ENCODE measurements at places on chromosomes 7 and 10.

DNA sequence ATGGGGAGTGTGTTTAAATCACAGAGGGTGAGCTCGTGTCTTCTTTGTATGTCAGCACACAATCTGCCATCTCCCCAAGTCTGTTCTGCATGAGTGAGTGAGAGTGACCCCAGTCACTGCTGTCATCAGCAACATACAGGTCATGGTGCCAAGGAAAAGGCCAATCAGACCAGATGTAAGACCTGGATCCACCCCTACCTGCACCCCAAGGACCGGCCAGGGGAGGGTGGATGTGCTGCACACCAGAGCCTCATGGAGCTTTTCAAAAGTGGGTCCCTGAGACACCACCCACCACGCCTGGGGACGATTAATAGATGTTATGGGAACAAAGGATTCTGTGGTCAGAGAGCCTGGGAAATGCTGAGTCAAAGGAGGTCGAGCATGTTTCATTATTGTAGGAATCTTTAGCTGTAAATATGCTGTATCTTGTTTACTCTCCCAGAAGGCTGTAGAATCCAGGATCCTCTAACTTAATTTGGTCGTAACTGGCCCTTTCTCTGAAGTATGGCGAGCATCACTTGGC, 420.5 kb downstream of the RPS24 start:
- DNase-seq, result no peak

DNA sequence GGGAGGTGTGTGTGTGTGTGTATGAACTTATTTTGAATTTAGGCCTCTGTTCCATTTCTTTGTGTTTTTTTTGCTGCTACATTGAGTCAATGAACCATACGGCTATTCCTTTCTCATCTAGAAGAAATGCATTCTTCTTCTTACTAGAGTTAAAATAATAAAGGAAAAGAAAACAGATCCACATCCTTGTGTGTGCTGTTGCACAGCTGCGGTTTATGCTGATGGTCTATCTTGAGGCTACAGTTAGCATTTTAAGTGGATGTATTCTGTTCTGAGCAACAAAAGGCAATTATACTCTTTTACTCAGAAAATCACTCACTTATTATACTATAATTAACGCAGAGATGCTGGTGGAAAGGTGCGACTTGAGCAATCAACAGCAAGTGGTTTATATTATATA, 615.0 kb upstream of the MBL2 start:
- DNase-seq, result no peak

DNA sequence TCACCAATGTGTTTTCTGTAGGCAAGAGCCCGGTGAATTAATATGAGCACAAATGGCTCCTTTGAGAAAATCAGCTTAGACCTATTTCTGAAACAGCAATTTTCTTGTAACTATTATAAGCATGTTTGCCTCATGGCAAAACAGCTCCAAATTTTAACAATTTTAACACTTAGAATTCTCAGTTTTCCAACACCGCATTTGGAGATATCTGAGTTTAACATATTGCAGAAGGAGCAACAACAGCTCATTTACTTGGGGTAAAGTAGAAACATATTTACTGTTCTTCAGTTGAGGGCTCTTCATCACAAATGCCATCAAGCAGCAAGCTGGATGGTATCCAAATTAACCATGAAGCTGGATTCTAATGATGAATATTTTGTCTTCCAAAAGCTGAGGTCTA, 134.0 kb upstream of the SLC26A5 start:
- no peak for DNase-seq

DNA sequence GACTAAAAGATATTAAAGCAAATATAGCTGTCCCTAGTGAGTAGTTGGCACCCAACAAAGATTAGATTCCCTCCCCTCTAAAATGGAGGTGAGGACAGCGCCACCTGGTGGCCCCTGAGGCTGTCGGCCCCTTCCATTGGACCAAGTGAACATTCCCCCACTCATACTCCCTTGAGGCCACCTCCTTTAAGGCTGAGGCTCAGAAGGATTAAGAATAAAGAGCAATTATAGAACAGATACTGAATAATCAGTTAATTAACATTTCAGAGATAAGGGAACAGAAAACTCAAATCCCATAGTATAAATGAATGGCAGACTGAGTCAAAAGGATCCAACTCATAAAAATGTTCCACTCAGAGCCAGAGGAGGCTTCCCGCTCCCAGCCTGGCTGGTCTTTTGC, 130.4 kb upstream of the GHITM start:
- peak; percentile 70 for DNase-seq

DNA sequence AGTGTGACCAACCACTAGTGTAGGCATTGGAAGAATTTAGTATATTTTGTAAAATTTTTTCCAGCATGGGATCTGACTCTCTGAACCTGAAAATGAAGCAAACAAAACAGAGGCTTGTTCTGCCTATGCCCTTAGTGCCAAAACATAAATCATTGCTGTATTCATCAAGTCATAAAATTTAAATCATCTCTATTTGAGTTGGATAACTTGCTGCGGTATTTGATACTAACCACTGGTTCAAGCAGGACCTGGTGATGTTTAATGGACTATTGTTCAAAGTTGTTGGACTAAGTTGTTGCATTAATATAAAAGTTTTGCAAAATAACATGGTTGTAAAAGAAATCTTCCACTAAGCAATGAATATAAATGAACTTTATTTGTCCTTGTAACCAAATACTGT, 19.8 kb upstream of the RPA3 start:
- no peak for DNase-seq

- no peak for DNase-seq
These were observed 37.4 kb upstream of the GRM8 start for GRCh38 chr7:127290116-127290655.

DNA sequence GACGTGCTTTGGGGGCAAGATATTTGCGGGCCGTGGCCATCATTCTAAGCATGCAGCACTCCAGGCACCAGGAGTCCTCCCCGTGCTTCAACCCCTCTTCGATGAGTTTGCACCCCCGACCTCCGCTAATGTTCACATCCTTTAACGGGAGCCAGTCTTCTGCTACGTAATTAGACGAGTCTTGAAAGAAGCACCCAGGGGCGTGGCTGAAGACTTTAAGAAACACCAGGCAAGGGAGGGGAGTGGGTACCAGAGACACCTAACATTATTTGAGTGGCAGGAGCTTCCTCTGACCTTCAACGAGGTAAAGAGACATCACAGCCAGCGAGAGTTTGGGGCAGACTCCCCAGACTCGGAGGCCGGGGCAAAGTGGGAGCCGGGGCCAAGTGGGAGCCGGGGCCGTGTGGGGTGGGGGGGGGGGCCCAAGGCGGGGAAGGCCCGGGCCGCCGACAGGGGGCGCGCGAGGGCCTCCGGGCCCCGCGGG, 31.1 kb upstream of the TOMM7 start:
- no peak for DNase-seq

All from activated effector memory CD4-positive, alpha-beta T cell treated with anti-CD3 and anti-CD28 coated beads, Interleukin-2, amount 50 U/mL, for 16 hours (primary cell).